Uterus (tissue), 4 donors: ENCODE measurements at places on chromosomes 7 and 10. TPM values are rescaled to one million over a fixed set of nuclear protein-coding genes. Genes with fewer than 3 reads are reported as not detected.

GRCh38 chr7:157916946-157917640 lies 580.3 kb downstream of the DNAJB6 start:
- H3K27ac ChIP-seq, result no peak overlapping the region
- no peaks in the 10 kb centered on the region for H3K27me3 ChIP-seq
- no peak for DNase-seq
- no peak overlapping the region for H3K4me3 ChIP-seq
- H3K36me3 ChIP-seq, result no peaks in the 10 kb centered on the region

GRCh38 chr7:35416568-35416967 lies 162.7 kb upstream of the TBX20 start:
- H3K27ac ChIP-seq, result no peak overlapping the region
- H3K36me3 ChIP-seq, result no peaks in the 10 kb centered on the region
- no peak for DNase-seq
- H3K4me3 ChIP-seq, result no peak overlapping the region

DNA sequence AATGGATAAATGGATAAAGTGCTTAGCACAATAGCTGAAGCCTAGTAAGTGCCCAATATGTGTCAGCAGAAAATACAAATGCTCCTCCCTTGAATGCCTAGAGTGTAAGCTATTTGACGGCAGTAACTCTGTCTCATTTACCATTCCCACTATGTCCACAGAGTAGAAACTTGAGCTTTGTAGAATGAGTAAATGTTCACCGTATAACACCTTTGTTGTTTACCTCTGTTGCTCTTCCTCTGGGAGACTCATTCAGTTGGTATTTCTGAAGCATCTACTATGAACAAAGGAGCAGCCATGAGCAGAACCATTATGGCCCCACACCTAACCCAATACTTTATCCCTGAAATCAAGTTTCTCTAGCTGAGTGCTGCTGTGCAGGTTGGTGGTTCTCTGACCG lies 8.4 kb upstream of the SLC16A12 start:
- no peaks in the 10 kb centered on the region for H3K4me1 ChIP-seq
- H3K4me3 ChIP-seq, result no peak overlapping the region
- no peak for DNase-seq

DNA sequence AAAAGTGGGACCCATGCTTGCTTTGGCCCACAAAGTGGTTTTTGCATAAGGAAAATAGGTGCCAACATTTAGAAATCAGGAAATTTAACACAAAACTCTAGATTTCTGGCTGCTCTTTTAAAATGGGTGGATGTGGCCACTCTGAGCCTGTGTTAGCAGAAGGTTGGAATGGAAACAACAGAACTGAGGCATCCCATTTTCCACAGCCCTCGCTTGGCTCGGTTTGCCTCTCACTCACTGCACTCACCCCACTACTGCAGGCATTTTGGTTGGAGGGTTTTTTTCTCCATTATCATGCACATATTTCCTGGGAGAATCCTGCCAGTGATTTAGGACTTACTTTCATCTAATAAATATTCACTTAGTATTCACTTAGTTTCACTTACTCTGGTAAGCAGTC lies 178.9 kb downstream of the BICC1 start:
- H3K27me3 ChIP-seq, result no peaks in the 10 kb centered on the region
- H3K27ac ChIP-seq, result peak overlapping the region; percentile 5
- no peak for DNase-seq
- H3K4me1 ChIP-seq, result no peaks in the 10 kb centered on the region
- H3K36me3 ChIP-seq, result no peaks in the 10 kb centered on the region

HTR7 gene
- total RNA-seq, result 1.0 TPM

HELLS gene
- total RNA-seq, result 113 TPM

GRCh38 chr10:131250454-131251145 lies 60.9 kb downstream of the TCERG1L start:
- no peaks in the 10 kb centered on the region for H3K27me3 ChIP-seq
- no peaks in the 10 kb centered on the region for H3K36me3 ChIP-seq
- H3K27ac ChIP-seq, result no peak overlapping the region
- H3K4me1 ChIP-seq, result no peaks in the 10 kb centered on the region

- H3K27me3 ChIP-seq, result no peaks in the 10 kb centered on the region
- no peak for DNase-seq
Observed at GRCh38 chr7:24840563-24840962, 83.3 kb upstream of the GSDME start.

INMT gene
- 28.2 TPM for total RNA-seq

PYROXD2 gene
- 6.2 TPM for total RNA-seq

DNA sequence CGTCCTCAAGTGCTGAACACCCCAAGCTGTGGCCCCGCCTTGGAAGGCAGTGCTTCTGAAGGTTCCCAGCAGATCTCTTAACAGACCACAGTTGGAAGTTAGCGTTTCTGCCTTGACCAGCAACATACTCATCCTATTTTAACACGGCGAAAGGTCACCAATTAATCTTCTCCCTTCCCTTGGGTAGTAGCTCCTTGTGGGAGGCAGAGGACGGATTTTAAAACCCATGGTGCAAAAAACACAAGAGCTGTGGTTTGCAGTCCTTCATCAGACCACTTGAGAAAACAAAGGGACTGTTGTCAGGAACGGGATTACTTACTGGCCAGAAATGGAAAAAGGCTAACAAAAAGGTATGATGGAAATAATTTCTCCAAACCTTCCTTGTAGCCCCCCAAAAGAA lies 87.3 kb downstream of the BEND7 start:
- no peak for DNase-seq
- no peaks in the 10 kb centered on the region for H3K27me3 ChIP-seq
- H3K27ac ChIP-seq, result no peak overlapping the region
- H3K36me3 ChIP-seq, result no peaks in the 10 kb centered on the region
- H3K4me1 ChIP-seq, result no peaks in the 10 kb centered on the region

GRCh38 chr7:98265841-98266271 lies 13.8 kb upstream of the TECPR1 start:
- no peak for DNase-seq
- H3K4me1 ChIP-seq, result no peaks in the 10 kb centered on the region
- H3K27ac ChIP-seq, result no peak overlapping the region
- H3K36me3 ChIP-seq, result no peaks in the 10 kb centered on the region
- H3K27me3 ChIP-seq, result no peaks in the 10 kb centered on the region
- H3K4me3 ChIP-seq, result no peak overlapping the region

CFAP69 gene
- total RNA-seq, result 5.9 TPM

DNA sequence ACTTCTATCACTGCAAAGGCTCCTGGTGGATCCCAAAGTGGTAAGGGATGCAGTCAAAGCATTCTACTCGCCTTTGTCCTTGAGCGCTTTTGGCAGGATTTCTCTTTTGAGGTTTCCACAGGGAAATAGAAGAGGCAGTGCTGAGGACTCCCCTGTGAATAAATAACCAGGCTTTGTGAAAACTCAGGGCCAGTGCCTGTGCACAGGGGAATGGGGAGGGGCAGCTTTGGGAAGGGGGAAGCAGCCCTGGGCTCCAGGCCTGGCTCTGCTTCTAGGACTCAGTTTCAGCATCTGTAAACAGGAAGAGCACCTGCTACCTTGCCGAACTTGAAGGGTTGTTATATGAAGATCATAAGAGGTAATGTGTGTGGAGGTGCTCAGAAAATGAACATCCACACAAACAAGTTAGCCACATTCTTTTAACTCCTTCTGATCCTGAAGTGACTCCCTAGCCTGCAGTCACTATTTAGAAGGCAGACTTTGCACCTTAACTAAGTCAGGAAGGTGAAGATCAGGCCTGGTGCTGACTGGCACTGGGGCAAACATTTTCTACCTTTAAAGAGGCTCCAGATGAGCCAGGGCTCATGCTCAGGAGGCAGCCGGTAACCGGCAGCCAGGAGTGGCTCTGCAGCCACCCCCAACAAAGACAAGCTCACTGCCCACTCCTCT lies 22.5 kb upstream of the MMP21 start:
- H3K4me1 ChIP-seq, result no peaks in the 10 kb centered on the region
- no peak overlapping the region for H3K27ac ChIP-seq
- H3K36me3 ChIP-seq, result no peaks in the 10 kb centered on the region
- DNase-seq, result no peak
- H3K4me3 ChIP-seq, result no peak overlapping the region
- H3K27me3 ChIP-seq, result no peaks in the 10 kb centered on the region

DNA sequence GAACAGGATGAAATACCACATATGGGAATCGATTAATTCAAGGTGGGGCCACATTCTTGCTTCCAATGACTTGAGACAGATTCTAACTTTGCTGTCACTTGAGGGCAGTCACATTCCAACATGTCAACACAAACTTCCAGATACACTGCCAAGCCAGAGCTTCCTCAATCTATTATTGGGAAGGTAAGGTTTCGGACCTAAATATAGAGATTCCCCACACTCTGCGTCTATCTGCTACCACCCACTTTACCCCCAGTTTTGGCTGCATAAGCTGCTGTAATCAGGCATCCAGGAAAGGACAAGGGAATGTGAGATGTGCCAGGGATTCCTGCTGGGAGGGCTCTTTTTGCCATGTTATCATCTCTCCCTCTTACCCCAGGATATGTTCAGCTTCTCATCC lies 20.5 kb upstream of the DGKI start:
- no peak for DNase-seq
- H3K4me3 ChIP-seq, result no peak overlapping the region
- H3K27ac ChIP-seq, result no peak overlapping the region
- H3K36me3 ChIP-seq, result no peaks in the 10 kb centered on the region
- H3K27me3 ChIP-seq, result no peaks in the 10 kb centered on the region
- no peaks in the 10 kb centered on the region for H3K4me1 ChIP-seq

COL17A1 gene
- 0.98 TPM for total RNA-seq

- DNase-seq, result no peak
- H3K4me3 ChIP-seq, result no peak overlapping the region
- no peak overlapping the region for H3K27ac ChIP-seq
Observed at GRCh38 chr7:155234158-155234492, 63.6 kb upstream of the INSIG1 start.

GRCh38 chr10:11336722-11337162 lies 274.7 kb downstream of the USP6NL start:
- H3K27ac ChIP-seq, result no peak overlapping the region
- H3K4me3 ChIP-seq, result no peak overlapping the region
- no peak for DNase-seq
- H3K27me3 ChIP-seq, result no peaks in the 10 kb centered on the region

COL28A1 gene
- 0.88 TPM for total RNA-seq

- DNase-seq, result no peak
- H3K4me1 ChIP-seq, result no peaks in the 10 kb centered on the region
- no peak overlapping the region for H3K27ac ChIP-seq
- H3K4me3 ChIP-seq, result no peak overlapping the region
- no peaks in the 10 kb centered on the region for H3K36me3 ChIP-seq
- H3K27me3 ChIP-seq, result peaks cover 3% of the 10 kb centered on the region
Observed at GRCh38 chr10:46545861-46546590, 10.4 kb downstream of the GPRIN2 start.

DNA sequence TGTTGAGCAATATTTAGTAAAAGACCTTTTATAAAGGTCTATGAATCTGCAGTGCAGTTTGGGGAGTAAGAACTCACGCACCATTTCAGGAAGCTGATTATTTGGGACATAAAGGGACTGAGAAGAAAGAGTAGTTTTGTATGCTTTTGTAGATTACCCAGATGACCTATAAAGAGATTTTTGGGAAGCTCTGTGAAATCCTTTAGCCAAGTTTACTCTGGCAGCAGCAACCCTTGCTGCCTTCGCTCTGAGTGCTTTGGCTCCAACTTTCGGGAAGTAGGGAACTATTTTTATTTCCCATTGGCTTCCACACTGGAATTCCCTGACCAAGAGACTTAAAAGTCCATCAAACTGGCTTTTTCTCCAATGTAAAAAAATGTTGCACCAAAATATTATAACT lies 1110.1 kb upstream of the PHF14 start:
- H3K36me3 ChIP-seq, result no peaks in the 10 kb centered on the region
- no peak for DNase-seq
- H3K27ac ChIP-seq, result no peak overlapping the region
- H3K4me3 ChIP-seq, result no peak overlapping the region
- H3K4me1 ChIP-seq, result no peaks in the 10 kb centered on the region
- H3K27me3 ChIP-seq, result no peaks in the 10 kb centered on the region

DNA sequence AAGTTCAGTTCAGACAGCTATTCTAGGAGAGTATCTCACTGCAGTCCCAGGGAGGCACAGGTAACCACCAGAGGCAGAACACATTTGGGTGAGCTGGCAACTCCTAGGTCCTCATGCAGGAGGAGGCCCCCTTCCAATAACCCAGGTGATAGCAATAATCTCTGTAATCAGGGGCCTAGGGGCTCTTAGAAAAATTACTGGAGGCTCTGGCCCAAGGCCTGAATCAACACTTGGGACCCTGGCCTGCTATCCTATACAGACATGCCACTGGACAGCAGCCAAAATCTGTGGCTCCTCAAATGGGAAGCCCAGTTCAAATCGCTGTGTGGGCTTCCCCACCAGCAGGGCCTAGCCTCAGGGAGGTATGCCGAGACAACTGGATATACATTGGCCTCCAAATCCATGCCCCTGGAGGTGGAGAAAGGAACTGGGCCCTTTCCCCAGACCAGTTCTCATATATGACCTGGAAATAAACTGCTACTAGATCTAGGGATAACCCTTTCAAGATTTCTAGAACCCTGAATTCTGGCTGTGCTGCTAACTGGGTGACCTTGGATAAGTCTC lies 1.6 kb downstream of the AVPI1 start:
- H3K27me3 ChIP-seq, result no peaks in the 10 kb centered on the region
- no peak for DNase-seq
- H3K27ac ChIP-seq, result peak overlapping the region; percentile 97
- peaks cover 15% of the 10 kb centered on the region for H3K4me1 ChIP-seq
- H3K4me3 ChIP-seq, result peak overlapping the region; percentile 91

PRDX3 gene
- total RNA-seq, result 155 TPM

MTPN gene
- total RNA-seq, result 62.4 TPM

GRCh38 chr10:13371897-13372470 lies 23.9 kb upstream of the SEPHS1 start:
- no peaks in the 10 kb centered on the region for H3K4me1 ChIP-seq
- DNase-seq, result peak; percentile 60
- no peak overlapping the region for H3K27ac ChIP-seq

DNA sequence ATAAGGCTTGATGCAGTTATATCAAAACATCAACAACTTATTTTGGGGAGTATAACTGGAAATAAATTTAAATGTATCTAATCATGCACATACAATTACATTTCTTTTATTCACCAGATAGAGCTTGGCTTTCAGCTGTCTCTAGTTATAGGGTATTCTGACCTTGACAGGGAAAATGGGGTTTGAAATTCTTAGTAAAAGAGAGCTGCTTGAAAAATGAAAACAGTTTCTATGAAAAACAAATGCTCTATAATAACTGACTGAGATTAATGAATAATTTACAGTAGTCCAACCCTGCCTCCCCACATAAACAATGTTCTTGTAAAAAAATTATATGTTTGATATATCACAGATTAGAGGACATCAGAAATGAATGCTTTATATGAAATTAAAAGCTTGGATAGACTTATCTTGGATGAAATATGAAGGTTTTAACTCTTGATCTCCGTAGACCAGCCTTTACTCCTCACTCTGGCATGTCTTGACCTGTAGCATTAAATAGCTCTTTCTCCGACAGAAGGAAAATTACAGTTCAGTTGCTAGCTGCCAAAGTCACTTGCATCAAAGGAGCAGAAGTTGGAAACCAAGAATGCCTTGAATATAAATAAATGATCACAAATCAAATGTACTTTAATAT lies 32.1 kb downstream of the VWC2 start:
- H3K4me3 ChIP-seq, result no peak overlapping the region
- DNase-seq, result no peak
- H3K4me1 ChIP-seq, result no peaks in the 10 kb centered on the region
- H3K27me3 ChIP-seq, result no peaks in the 10 kb centered on the region
- H3K36me3 ChIP-seq, result no peaks in the 10 kb centered on the region
